ENCODE measurements at places on chromosomes 5 and 9.

DNA sequence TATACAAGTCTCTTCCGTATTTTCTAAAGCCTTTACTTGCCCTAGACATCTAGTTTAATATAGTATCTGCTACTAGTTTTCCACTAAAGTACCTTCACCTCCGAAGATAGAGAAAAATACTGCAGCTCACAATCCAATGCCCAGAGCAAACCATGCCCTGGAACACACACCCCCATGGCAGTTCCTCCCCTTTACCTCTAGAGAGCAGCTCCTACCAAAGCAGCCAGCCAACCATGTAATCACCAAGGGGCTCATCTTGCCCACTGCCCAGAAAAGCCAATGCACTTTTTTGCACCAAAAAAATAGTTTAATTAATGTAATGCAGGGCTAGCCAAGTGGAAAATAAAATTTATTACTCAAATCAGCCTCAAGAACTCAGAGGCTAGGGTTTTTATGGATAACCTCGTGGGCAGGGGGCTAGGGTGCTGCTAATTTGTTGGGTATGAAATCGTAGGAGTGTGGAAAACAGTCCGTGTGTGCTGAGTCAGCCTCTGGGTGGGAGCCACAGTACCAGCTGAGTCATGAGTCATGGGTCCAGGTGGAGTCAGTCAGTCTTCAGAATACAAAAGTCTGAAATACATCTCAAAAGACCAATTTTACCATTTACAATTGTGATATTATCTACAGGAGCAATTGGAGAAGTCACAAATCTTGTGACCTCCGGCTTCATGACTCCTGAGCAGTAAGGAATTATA lies 120.1 kb upstream of the ACO1 start:
- no peaks in the 10 kb centered on the region for H3K36me3 ChIP-seq
- H3K27ac ChIP-seq: peak overlapping the region; percentile 12
- H3K4me3 ChIP-seq: no peak overlapping the region
- no peak for DNase-seq

- peaks cover 17% of the 10 kb centered on the region for H3K36me3 ChIP-seq
- no peaks in the 10 kb centered on the region for H3K27me3 ChIP-seq
- H3K27ac ChIP-seq: peak overlapping the region; percentile 81
Measured at GRCh38 chr9:137759117-137759516, 118.5 kb upstream of the CACNA1B start.

DNA sequence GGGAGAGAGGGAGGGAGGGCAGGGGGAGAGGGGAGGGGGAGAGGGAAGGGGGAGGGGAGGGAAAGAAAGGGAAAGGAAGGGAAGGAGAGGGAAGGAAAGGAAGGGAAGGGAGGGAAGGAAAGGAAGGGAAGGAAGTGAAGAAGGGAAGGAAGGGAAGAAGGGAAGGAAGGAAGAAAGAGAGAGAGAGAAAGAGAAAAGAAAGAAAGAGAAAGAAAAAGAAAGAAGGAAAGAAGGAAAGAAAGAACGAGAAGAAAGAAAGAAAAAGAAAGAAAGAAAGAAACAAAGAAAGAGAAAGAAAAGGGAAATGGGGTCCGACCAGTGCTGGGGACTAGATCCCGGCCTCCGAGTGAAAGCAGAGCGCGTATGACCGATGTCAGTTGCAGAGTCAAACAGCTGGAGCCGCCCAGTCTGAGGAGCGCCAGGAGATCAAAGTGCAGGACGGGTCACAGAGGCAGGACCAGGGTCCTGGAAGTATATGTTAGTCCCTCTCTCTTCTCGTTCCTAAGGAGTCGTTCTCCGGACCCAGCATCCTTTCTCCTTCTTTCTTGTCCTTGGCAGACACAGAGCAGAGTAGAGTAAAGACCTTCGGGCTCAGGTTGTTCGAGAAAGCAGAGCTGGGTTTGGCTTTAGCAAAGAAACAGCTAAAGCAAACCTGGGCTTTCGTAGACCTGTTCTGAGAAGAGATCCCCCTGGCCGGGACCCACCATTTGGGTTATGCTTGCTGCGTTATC lies 305.4 kb upstream of the MSX2 start:
- peaks cover 17% of the 10 kb centered on the region for H3K4me1 ChIP-seq
- DNase-seq: peak; percentile 1
- no peaks in the 10 kb centered on the region for H3K36me3 ChIP-seq
- H3K27ac ChIP-seq: no peak overlapping the region
- H3K27me3 ChIP-seq: peaks cover 29% of the 10 kb centered on the region
- peak overlapping the region; percentile 83 for H3K4me3 ChIP-seq

- no peak overlapping the region for H3K4me3 ChIP-seq
- no peaks in the 10 kb centered on the region for H3K36me3 ChIP-seq
- DNase-seq: peak; percentile 79
- no peak overlapping the region for H3K27ac ChIP-seq
- peaks cover 25% of the 10 kb centered on the region for H3K4me1 ChIP-seq
Measured at GRCh38 chr5:151164687-151165392, 7.3 kb upstream of the ANXA6 start.

- H3K4me3 ChIP-seq: no peak overlapping the region
- peaks cover 27% of the 10 kb centered on the region for H3K27me3 ChIP-seq
- no peaks in the 10 kb centered on the region for H3K36me3 ChIP-seq
- DNase-seq: no peak
- H3K4me1 ChIP-seq: no peaks in the 10 kb centered on the region
Measured at GRCh38 chr5:31364881-31365636, 166.8 kb downstream of the DROSHA start.

GRCh38 chr5:60377826-60378225 lies 322.1 kb downstream of the DEPDC1B start:
- no peaks in the 10 kb centered on the region for H3K4me1 ChIP-seq
- no peak for DNase-seq
- H3K27ac ChIP-seq: no peak overlapping the region
- no peak overlapping the region for H3K4me3 ChIP-seq

GRCh38 chr9:123678038-123678877 lies 251.7 kb downstream of the DENND1A start:
- H3K27me3 ChIP-seq: no peaks in the 10 kb centered on the region
- DNase-seq: no peak
- H3K27ac ChIP-seq: no peak overlapping the region
- H3K36me3 ChIP-seq: peaks cover 5% of the 10 kb centered on the region
- H3K4me3 ChIP-seq: no peak overlapping the region
- H3K4me1 ChIP-seq: peaks cover 13% of the 10 kb centered on the region

Measured in activated T-cell treated with anti-CD3 and anti-CD28 coated beads, Interleukin-2, amount 50 U/mL, for 72 hours (primary cell).